Muscle of leg (tissue), 16 donors: ENCODE measurements at places on chromosomes 7 and 10. TPM values are rescaled to one million over a fixed set of nuclear protein-coding genes. Genes with fewer than 3 reads are reported as not detected.

MICU1 gene
- 84.1 TPM for polyA plus RNA-seq

DNA sequence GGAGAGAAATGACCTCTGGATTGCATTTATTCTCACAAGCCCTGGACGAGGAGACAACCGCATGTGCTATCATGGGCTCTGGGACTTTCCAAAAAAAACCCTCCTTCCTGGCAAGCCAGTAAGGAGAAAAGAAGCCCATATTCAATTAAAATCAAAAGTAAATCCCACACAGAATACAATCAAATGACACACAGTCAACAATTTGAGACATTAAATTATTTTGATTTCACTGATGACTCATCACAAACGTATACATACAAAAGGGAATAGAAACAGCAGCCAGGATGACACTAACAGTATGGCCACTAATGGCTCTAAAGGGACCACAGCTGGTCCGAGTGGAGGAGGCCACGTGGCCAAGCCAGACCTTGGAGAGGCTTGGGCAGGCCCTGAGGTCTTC, 24.9 kb downstream of the LRRC20 start:
- peak; percentile 79 for DNase-seq
- H3K4me1 ChIP-seq = peaks cover 23% of the 10 kb centered on the region
- H3K4me3 ChIP-seq = no peak overlapping the region
- H3K36me3 ChIP-seq = no peaks in the 10 kb centered on the region
- no peaks in the 10 kb centered on the region for H3K27me3 ChIP-seq
- peak overlapping the region; percentile 59 for H3K27ac ChIP-seq

DNA sequence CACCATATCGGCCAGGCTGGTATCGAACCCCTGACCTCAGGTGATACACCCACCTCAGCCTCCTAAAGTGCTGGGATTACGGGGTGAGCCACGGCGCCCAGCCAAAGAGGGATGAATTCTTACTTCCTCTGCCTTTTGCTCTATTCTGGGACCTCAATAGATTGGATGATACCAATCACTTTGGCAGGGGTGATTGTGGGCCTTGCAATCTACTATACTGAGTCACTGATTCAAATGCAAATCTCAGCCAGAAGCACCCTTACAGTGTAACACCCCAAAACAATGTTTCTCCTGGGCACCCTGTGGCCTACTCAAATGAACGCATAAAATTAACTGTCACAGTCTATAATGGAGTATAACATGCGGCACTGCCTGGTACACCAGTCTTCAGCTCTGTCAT, 596.7 kb upstream of the LRRTM3 start:
- H3K27me3 ChIP-seq = no peaks in the 10 kb centered on the region
- H3K36me3 ChIP-seq = no peaks in the 10 kb centered on the region
- no peak overlapping the region for H3K4me3 ChIP-seq
- DNase-seq = no peak
- H3K4me1 ChIP-seq = no peaks in the 10 kb centered on the region
- H3K27ac ChIP-seq = no peak overlapping the region

GRCh38 chr10:129085811-129086210, 381.2 kb upstream of the MGMT start:
- no peak overlapping the region for H3K4me3 ChIP-seq
- H3K4me1 ChIP-seq = no peaks in the 10 kb centered on the region
- no peaks in the 10 kb centered on the region for H3K36me3 ChIP-seq
- H3K27ac ChIP-seq = no peak overlapping the region
- no peaks in the 10 kb centered on the region for H3K27me3 ChIP-seq

DNA sequence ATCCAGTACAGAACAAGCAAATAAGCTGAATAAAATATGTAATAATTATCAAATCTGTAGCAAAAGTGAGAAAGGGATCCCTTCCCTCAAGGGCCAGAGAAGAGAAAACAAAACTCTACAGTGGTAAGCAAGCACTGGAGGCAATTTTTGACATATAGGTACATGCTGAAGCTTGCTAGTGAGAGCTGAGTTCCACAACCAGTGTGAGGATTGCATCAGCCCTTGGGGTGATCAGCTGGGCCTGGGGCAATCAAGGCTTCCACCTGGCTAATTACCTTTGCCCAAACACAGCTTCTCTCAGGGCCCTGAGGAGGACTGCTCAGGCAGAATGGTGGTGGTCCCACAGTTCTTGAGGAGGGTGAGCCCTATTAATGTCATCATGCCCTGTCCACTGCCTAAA, 134.4 kb upstream of the DLX6 start:
- no peaks in the 10 kb centered on the region for H3K4me1 ChIP-seq
- no peaks in the 10 kb centered on the region for H3K27me3 ChIP-seq
- DNase-seq = no peak
- H3K4me3 ChIP-seq = no peak overlapping the region
- H3K36me3 ChIP-seq = no peaks in the 10 kb centered on the region
